Endodermal cell (in vitro differentiated cells): ENCODE measurements at places on chromosomes 1 and 21. TPM values are rescaled to one million over a fixed set of nuclear protein-coding genes. Genes with fewer than 3 reads are reported as not detected.

DNA sequence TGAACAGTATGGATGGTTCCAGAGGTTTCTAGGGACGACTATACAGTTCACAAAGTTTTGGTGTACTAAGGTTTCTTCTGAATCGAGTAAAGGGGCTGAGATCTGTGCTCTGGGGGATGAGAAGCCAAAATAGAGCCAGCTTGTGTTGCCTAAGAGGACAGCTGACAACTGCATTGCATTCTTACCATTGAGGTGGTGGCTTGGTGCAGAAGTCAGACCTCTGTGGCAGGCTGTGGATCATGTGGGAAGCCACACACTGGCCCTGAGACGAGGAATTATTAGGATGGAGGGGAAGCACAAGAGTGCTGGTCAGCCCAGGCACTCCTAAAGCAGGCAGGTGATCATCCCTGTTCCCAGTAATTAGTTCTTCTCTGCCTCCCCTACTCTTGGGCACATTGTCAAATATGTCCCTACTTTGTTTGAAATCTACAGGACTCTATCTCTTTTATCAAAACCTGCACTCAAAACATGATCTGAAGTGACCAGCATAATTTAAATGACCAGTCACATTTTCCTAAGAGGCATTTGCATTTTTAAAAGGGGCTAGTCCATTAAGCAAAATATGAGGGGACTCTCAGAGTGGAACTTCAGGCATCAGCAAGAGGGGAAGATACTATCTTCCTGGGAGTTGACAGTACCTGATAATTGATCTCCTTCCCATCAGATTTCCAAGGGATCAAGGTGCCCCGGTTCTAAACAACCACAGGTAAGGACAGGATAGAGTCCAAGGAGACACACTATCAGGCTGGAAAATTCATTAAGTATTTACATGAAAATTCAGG is at the start of gene FCRLB:
Gene FCRLB (plus strand): TSS at position 589 of the 782 bp plus-strand sequence. CDS start 1,129 bp downstream, outside the sequence.
- DNase-seq: no peak

DNA sequence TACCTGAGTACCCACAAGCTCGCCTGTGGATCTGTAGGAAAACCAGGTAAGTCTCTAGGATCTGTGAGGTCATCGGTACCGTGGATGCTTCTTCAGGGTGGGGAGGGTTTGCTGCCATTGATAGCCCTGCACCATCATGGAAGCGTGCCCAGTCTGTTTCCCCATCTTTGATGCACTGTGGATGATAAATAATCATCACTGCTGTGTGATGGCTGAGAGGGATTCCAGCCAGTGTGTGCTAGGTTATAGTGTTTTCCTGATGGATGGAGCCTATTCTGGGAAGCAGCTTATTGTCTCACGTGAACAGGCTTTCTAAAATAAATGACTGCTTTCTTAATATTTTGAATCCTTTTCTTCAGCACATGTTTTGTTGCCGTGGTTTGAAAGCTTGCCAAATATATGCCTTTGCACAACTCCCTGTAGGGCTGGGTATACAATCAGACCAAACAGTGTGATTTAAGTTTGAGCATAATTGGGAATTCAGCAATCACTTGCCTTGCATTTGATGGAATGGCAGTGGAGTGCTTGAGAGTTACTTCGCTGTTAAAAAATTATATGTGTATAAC is 113.8 kb downstream of the CAMTA1 start:
- no peak for DNase-seq

GRCh38 chr1:54872036-54872331 is 15.0 kb downstream of the DHCR24 start:
- DNase-seq: peak; percentile 41

GRCh38 chr1:18234790-18235242 is 127.2 kb downstream of the IGSF21 start:
- DNase-seq: peak; percentile 90

GRCh38 chr1:159946242-159947187 is 1.1 kb upstream of the IGSF9 start:
- DNase-seq: peak; percentile 43

DNA sequence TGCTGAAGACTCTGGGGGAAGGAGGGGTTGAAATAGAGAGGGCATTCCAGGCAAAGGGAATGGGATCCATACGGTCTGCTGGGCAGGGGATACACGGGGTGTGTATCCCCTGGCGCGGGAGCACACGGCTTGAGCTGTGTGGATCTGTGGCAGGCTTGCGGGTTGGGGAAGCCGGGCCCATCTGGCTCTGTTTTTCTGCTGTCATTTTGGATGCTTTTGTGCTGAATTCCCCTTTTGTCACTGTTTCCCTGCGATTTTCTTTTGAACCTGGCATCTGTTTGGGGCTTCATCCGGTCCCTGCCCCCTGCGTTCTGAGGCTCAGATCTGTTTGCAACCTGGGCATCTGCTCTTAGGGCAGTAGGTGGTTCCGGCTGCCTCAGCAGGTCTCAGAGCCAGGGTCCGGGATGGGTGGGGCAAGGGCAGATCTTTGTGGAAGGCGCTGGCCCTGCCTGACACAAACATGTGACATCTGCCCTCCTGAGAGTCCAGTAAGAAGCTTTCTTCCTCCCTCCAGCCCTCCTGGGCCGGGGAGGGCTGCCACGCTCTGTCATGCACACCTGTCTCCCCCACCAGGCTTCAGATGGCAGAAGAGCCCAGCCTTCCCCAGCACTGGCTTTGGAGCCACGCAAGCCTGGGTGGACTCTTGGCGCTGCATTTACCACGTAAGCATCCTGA is 84.0 kb downstream of the IGSF21 start:
- no peak for DNase-seq

- no peak for DNase-seq
Measured at GRCh38 chr1:197213193-197213592, 54.9 kb upstream of the CRB1 start.

GRCh38 chr1:6205849-6206519 is at the start of gene RNF207:
Gene RNF207, plus strand, starts transcription at chr1:6206119. Its CDS starts 417 bp downstream, at chr1:6206536.
- DNase-seq: peak; percentile 92

GRCh38 chr1:184032930-184033418 is 4.6 kb downstream of the COLGALT2 start:
- no peak for DNase-seq

DNA sequence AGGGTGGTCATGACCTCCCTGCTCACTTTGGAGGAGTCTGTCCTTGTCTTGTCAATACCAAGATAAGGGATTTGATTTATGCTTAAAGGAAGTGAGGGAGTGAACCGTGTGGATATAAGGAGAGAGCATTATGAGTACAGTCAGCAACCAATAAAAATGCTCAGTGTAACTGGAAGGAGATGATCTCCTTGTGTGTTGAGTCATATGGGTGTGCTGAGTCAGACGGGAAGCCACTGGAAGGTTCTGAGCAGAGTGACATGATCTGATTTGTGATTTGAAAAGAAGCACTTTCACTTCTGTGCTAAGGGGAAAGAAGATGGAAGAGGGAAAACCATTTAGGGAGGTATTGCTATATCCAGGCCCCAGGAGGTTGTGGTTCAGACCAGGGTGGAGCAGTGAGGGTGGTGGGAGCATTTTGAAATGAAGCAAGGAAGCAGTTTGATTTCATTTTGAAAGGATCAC is 2.5 kb upstream of the BCL10 start:
- no peak for DNase-seq

- no peak for DNase-seq
Measured at GRCh38 chr1:173064011-173064410, 13.3 kb upstream of the TNFSF18 start.

DNA sequence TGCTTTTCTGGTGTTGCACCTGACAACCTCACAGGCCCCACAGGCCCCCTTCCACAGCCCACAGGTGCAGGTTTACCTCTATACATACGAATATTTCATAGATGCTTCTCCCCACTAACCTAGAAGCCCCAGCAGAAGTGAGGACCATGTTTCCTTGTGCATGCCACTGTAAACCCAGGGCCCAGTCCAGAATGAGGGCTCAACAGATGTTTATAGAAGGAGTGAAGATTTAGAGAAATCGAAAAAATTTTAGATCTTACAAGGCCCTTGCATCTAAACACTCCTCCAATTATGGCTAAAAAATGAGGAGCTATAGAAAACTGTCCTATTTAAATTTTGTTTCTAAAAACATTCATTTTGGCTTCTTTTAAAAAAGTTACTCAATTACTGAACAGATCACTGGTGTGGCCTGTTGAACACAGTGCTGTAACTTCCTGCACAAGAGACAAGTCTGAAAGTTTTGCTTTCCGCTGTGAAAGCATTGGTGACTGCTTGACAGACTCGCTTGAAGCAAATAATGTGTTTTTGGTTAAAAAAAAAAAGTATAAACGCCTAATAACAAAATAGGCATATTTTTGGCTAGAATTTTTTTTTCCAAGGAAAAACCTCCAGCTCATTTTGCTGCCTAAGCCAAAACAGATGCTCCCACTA is 1.2 kb downstream of the ABCB10 start:
- no peak for DNase-seq

- no peak for DNase-seq
Measured at GRCh38 chr1:89277725-89278124, 5.1 kb upstream of the GBP5 start.

GRCh38 chr1:227886993-227887696 is 60.6 kb downstream of the WNT9A start:
- peak; percentile 81 for DNase-seq

DNA sequence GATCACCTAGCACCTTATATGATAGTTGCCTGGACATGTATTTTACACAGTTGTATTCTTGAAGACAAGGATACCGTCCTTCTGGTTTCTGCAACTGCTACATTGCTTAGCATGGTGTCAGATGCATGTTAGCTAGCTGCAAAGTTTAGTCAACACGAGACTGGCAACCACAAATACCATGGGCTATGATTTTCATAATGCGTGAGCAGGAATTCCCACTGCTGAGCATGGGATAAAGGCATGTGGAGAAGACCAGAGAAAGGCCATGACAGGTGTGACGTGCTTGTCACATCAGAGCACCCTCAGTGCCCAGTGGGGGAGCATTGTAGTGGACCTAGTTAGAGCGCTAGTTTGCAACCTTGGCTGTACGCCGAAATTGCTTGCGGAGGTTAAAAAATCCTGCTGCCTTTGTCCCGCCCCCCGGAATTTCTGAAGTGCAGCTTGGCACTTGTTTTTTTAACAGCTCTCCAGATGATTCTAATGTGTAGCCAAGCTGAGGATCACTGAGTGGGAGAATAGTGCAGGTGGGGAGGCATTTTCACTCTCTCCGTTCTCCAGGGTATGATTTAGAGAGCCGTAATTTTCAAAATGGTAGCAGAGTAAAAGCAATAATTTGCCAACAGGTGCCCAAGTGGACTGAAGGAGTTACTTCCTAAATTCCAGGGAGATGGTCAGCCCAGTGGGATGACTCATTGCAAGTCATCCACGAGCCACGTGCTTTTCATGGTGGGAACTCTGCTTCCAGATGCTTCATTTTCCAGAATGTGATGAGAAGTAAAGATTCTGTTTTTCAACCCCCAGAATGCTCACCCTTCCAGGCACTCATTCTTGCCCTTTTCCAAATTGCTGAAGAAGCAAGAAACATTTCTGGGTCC is 81.0 kb downstream of the CNIH3 start:
- DNase-seq: no peak

DNA sequence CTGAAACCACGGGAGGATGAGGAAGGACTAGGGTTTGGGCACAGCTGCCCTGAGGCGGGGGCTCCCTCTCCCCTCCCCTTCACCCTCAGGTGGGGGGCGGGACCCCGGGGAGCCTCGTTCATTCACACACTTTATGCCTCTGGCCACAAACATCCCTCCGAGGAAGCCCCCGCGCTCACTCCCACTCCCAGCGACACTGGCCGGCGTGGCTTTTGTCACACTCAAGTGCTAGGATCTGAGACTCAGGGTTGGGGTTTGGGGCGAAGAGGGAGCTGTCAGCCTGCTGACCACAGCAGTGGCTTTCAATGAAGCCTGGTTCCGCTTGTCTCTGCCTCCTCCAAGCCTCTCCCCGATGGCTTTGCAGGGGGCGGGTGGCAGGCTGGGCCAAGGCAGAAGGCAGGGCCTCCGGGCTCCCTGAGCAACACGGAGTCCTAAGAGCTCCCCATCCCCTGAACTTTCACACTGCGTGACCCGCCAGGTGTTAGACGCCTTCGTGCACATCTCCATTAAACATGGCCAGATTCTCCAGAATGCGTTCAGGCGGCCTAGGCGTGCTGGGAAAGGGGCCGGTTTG is 178.1 kb downstream of the NPHP4 start:
- no peak for DNase-seq

GRCh38 chr1:46300673-46301405 is 2.6 kb downstream of the LRRC41 start:
- no peak for DNase-seq

DNA sequence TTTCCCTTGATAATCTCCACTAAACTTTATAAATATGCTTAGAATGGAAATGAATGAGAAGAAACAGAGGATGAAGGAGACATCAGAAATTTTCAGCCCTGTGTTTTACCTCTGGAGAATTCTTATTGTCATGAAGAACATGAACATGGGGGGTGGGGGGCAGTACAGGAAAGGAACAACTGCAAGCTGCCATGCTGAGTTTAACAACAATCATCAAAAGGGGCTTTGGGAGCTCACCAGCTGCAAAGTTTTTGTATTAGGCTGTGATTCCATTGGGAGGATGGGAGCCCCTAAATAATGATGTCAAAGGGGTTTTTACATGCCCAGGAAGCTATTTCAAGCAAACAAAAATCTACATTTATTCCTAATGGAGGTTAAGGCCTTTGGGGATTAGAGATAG is 103.3 kb downstream of the AKT3 start:
- no peak for DNase-seq

- DNase-seq: no peak
Measured at GRCh38 chr1:187943606-187944403, 1115.1 kb downstream of the PLA2G4A start.

DNA sequence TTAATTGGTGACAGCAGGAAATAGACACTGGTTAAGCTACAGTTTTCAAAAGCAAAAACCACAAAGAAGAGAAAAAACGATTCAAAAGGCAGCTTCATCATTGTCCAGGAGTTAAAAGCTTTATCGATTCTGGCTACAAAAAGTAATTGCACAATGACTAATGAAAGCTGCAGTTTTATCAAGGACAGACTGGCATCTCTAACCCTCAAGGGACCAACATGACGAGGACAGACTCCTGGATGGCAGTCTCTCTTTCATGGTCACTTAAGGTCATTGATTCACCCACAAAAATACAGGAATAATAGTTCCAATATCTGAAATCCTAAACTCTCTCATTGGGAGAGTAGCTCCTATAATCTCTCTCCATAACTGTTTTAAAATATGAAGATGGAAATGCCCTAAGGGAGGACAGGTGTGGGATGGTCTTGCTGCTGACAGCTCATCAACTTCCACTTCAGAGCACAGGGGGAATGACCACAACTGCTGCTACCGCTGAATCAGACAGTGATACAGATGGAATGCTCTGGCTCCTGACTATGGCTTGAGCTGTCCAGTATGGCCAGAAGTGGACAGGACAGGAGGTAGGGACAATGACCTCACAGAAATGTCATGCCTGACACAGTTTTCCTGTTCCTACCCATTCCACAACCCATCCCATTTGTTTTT is 17.4 kb upstream of the CPLANE2 start:
- DNase-seq: no peak

The KIAA0040 gene
- 7.9 and 9.2 TPM in 2 replicates for total RNA-seq

The SUSD4 gene
- total RNA-seq: 0.53 to 0.99 TPM (median 0.58 TPM) in 3 replicates

The OR11L1 gene
- not detected in 3 replicates for total RNA-seq

The CELA3A gene
- total RNA-seq: not detected in 2 replicates

The GPR157 gene
- total RNA-seq: 2.3 to 7.4 TPM (median 4.6 TPM) in 3 replicates

The GBP5 gene
- total RNA-seq: not detected in 3 replicates

The C1orf94 gene
- 0.17 to 0.29 TPM in 2 of 3 replicates, not detected in the other for total RNA-seq

The RBBP4 gene
- 501 to 679 TPM (median 678 TPM) in 3 replicates for total RNA-seq
